ENCODE measurements at places on chromosomes 2 and 18.

DNA sequence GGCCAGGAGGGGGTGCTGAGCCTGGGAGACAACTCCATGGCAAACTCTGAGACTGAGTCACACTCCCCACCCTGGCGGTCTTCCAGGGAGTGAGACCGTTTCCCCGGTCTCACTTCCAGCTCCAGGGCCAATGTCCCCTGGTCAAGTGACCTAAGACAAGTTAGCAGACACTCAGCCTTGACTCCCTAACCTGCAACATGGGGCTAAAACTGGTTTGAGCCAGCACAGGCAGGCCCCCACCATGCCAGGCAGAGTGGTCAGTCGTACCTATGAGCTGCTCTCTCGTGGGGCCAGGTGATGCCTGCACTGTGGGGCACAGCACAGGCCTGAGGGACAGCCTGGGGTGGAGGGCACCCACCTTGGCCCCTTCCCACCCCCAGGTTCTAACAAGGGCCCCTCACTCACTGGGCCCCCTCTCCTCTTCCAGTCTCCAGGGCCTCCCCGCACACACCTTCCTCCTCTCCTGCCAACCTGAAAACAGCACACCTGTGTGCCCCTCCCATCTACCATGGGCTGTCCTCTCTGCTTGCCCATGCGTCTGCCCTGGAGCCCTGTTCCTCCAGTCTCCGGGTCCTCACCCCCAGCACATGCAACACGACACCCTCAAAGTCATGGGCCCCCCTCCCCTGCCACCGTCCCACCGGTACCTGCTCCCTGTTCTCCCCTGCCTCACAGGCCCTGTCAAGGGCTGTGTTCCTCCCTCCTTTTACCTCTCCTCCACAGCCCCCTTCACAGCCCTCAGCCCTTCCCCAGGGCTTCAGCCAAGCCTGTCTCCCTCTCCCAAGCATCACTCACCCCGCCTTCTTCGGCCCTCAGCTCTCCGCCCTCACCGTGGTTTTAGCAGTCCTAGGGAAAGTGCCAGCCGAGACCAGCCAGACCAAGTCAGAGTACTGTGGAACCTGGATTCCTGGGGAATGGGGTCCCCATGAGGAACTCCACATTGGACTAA is 1.6 kb downstream of the GPR17 start:
- peaks cover 47% of the 10 kb centered on the region for H3K4me1 ChIP-seq
- no peak overlapping the region for H3K4me3 ChIP-seq
- peak overlapping the region; percentile 78 for H3K27ac ChIP-seq
- H3K27me3 ChIP-seq: no peaks in the 10 kb centered on the region
- peak; percentile 84 for DNase-seq

- no peaks in the 10 kb centered on the region for H3K36me3 ChIP-seq
- no peak overlapping the region for H3K27ac ChIP-seq
These were observed 141.4 kb downstream of the KCTD1 start for GRCh38 chr18:26406854-26407517.

DNA sequence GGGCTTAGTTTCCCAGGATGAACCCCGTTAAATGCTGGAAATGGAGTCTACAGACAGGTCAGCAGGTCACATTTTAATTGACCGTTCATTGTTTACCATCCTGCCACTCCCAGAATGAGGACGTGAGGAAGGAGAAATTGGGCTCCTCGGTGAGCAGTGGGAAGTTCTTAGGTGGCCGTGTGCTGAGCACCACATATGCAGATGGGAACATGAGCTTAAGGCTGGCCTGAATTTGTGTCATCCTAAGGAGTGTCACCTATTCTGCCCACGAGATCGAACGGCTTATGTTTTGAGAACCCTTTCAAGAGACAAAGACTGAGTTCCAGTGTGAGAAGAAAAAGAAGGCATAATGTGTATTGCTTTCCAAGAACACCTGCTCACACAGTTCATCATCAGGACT is 234.4 kb upstream of the PXDN start:
- no peaks in the 10 kb centered on the region for H3K36me3 ChIP-seq
- H3K27me3 ChIP-seq: no peaks in the 10 kb centered on the region
- H3K4me1 ChIP-seq: no peaks in the 10 kb centered on the region
- no peak for DNase-seq
- no peak overlapping the region for H3K4me3 ChIP-seq

- no peaks in the 10 kb centered on the region for H3K36me3 ChIP-seq
- H3K4me3 ChIP-seq: no peak overlapping the region
- DNase-seq: no peak
- no peaks in the 10 kb centered on the region for H3K27me3 ChIP-seq
These were observed 6.4 kb upstream of the PTPN4 start for GRCh38 chr2:119753041-119753929.

DNA sequence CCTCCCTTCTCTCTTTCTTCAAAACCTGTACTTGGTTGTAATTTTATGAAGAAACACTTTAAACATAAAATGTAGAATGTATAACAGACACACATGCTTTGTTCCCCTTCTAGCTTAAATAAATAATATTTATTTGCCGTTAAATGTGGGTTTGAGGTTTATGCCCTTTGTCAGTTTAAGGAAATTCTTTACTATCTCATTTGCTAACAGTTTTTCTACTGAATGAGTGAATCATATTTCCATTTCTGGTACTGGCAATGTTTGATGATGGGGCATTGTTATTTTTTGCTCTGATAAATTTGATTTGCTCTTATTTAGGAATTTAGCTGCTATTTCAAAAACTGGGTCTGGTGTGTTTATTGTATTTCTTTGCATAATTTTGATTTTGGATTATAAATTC is 555.6 kb downstream of the CCDC85A start:
- H3K27ac ChIP-seq: no peak overlapping the region

DNA sequence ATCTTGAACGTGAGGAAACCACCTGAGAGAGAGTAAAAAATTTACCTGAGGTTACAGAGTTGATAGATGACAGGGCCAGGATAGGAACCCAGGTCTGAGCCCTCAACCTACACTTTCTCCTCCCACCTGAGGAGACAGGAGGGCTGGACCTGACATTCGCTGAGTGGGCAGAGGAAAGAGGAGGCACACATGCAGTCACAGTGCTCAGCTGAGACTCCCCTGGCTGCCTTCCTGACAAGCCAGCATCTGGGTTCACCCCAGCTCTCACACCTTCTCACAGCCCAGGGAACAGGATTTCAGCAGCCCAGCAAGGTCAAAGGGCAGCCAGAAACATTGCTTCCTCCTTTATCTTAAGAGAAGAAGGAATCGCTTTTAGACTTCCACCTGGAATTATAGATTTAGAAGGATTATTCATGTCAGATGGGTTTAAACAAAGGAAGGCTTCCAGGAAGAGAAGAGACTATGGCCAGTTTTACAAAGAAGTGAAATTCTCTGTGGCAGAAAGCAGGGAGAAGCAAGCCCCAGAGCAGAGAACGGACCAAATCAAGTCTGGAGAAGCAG is 18.1 kb upstream of the PKDCC start:
- DNase-seq: no peak
- H3K27ac ChIP-seq: no peak overlapping the region
- no peaks in the 10 kb centered on the region for H3K36me3 ChIP-seq
- peaks cover 5% of the 10 kb centered on the region for H3K4me1 ChIP-seq
- no peaks in the 10 kb centered on the region for H3K27me3 ChIP-seq

DNA sequence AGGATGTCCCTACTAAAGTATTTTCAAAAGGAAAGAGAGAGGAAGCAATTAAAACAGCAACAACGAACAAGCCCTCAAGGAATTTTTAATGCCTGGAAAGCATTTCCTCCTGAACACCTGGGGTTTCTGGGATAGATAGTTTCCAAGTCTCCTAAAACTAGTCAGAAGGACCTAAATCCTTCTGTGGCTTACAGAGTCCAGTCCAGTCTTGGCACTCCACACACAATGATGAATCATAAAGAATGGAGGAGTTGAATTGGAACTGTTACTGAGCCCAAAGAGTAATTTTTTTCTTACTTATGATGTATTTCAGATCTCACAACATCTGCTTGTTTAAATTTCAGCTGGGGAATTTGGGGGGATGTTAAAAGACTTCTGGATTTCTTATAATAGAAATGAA is 144.6 kb upstream of the SETBP1 start:
- no peak overlapping the region for H3K27ac ChIP-seq
- no peak overlapping the region for H3K4me3 ChIP-seq
- peaks cover 6% of the 10 kb centered on the region for H3K4me1 ChIP-seq
- H3K27me3 ChIP-seq: no peaks in the 10 kb centered on the region
- no peak for DNase-seq

GRCh38 chr18:54205959-54206358 is 18.5 kb downstream of the MBD2 start:
- no peak overlapping the region for H3K4me3 ChIP-seq
- H3K36me3 ChIP-seq: no peaks in the 10 kb centered on the region
- DNase-seq: no peak

DNA sequence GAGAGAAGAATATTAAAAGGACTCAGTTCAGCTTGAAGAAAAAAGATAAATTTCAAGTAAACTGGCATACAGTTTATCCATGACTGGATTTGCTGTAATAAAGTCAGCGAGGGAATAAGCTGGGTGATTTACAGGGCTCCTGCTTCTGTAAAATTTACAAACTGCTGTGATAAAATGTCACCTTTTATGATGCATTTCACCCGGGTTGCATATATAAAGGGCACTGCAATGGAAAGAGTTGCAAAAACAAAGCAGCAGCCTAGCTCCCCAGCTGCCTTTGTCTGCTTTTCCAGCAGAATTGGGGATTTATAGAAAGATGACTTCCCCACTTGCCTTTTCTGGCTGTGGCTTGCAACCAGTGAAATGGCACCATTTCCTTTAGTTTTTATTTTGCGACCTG is 132.5 kb upstream of the LHCGR start:
- no peak overlapping the region for H3K27ac ChIP-seq
- H3K27me3 ChIP-seq: no peaks in the 10 kb centered on the region
- H3K36me3 ChIP-seq: no peaks in the 10 kb centered on the region

DNA sequence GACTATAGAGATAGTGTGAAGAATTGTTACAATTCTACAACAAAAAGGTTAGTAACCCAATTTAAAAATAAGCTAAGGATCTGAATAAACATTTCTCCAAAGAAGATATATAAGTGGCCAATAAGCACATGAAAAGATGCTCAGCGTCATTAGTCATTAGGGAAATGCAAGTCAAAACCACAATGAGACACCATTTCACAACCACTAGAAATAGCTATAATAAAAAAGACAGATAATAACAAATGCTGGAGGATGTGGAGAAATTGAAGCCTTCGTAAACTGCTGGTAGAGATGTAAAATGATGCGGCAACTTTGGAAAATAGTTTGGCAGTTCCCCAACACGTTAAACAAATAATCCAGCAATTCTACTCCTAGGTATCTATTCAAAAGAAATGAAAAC is 366.5 kb upstream of the POU3F3 start:
- no peak overlapping the region for H3K27ac ChIP-seq
- no peaks in the 10 kb centered on the region for H3K4me1 ChIP-seq
- no peak overlapping the region for H3K4me3 ChIP-seq
- H3K36me3 ChIP-seq: no peaks in the 10 kb centered on the region
- DNase-seq: no peak

DNA sequence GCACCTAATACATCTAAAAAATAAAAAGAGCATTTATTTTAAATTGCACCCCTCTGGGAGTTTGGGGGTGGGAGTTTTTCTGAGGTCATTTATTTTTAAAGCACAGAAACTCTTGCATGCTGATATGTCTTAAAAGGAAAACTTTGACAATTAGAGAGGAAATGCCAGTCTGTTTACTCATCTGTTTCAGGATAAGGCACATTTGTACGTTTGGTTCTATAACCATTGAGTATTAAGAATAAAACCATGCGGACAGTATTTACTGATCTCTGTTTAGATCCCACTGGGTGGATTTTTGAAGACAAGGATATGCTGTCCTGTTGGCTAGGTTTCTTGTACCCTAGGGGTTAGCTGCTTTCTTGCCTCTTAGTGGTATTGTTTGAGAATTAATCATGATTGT is 122.9 kb downstream of the TANC1 start:
- no peak for DNase-seq
- H3K36me3 ChIP-seq: no peaks in the 10 kb centered on the region
- H3K27ac ChIP-seq: peak overlapping the region; percentile 86
- no peaks in the 10 kb centered on the region for H3K27me3 ChIP-seq

DNA sequence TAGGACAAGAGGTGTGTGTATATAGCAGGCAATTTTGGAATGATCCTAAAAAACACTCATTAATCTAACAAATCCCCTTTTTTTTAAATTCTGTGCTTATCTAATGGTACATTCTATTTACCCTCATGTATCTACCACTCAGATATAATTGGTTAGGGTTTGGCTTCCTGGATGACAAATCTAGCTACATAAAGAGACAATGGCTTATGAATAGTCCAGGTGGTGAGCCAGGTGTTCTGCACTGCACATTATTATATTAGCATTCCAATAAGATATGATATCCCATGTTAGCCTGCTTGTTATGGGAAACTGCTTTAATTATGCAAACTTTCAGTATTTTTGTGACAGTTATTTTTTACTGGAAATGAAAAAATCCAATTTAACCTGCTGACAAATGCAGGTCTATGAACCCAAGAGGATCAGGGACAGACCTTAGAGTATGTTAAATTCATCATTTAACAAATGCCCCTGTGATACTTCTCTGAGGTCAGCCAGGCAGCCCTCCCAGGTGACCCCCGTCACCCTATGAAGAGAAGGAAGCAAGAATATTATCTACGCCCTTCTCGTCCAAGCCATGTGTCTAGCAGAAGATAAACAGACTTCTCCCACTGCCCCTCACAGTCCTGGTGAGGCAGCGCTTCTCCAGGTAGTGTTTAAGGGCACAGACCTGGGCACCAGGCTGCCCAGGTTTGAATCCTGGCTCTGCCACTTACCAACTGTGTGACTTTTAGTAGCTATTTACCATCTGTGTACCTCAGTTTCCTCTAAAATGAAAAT is 83.0 kb downstream of the ADD2 start:
- no peak for DNase-seq
- H3K36me3 ChIP-seq: no peaks in the 10 kb centered on the region
- no peaks in the 10 kb centered on the region for H3K4me1 ChIP-seq
- H3K27ac ChIP-seq: no peak overlapping the region
- no peak overlapping the region for H3K4me3 ChIP-seq

DNA sequence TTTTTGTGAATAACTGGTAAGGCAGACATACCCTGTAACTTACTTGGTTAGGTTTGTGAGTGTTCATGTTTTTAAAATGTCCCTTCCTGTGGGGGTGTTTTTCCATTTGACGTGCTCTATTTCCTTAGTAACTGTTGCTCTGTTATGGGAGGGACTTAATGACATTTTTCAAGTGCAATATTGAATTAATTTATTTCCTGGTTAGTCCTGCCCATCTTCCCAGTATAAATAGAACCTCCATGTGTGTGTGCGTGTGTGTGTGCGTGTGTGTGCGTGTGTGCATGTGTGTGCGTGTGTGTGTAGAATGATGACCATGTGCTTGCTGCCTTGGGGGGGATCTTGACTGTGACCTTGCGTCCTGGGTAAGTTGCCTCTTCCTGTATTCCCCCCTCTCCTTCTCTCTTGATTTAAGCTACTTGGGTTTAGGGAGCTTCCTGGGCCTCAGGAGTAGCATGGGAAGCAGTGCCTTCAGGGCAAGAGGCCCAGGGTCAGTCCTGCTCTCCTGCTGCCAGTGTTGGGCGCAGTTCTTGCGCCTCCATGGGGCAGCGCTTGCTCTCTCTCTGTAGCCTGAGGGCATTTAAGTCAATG is 163.9 kb downstream of the LDLRAD4 start:
- H3K36me3 ChIP-seq: no peaks in the 10 kb centered on the region
- peaks cover 52% of the 10 kb centered on the region for H3K4me1 ChIP-seq
- H3K27me3 ChIP-seq: no peaks in the 10 kb centered on the region
- H3K27ac ChIP-seq: peak overlapping the region; percentile 96
- peak; percentile 88 for DNase-seq
- peak overlapping the region; percentile 35 for H3K4me3 ChIP-seq
